ENCODE measurements at places on chromosomes 13 and 19. TPM values are rescaled to one million over a fixed set of nuclear protein-coding genes. Genes with fewer than 3 reads are reported as not detected.

CRLF1 gene
- total RNA-seq = not detected

SULT2A1 gene
- not detected for total RNA-seq

SLC1A6 gene
- 0.59 TPM for total RNA-seq

MAMSTR gene
- 1.1 TPM for total RNA-seq
